H7 (cell line): ENCODE measurements at places on chromosomes 6 and 20. TPM values are rescaled to one million over a fixed set of nuclear protein-coding genes. Genes with fewer than 3 reads are reported as not detected.
A peak's percentile ranks its signal among the peaks of the same experiment; 100 is the strongest.

DNA sequence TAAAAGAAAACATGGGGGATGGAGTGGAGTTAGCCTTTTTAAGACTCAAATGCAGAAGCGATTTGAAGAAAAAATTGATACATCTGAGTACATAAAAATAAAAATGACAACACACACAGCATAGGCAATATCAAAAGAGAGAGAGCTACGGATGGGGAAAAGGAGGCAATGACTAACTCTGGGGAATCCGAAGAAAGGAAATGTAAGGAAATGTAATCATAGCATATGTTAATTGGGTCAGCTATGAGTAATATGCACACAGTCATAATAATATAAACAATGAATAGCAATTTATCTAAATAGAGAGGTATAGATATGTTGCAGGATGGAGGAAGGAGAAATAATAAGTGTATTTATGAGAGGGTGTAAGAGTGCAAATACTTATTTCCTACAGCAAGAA, 83.4 kb downstream of the NOL4L start:
- peak; percentile 3 for DNase-seq

DNA sequence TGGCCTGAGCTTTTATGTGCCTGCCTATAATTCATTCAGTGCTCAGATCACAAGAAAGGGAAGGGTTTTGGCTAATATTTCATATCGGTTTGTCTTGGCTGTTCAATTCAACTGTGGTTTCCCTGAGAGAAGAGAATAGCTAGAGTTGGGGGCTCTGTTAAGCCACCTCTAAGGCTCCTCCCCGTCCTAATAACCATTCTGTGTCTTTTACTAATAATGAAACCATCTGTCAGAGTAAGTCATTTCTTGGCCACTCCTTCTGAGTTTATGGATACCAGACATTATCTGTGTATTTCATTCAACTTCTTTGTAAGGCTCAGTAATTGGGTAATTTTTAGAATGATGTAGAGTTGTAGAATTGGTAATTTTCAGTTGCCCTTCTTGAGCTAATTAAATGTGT, 5.2 kb downstream of the STX11 start:
- DNase-seq = no peak

Gene IER3
- 116 and 141 TPM in 2 replicates for total RNA-seq

DNA sequence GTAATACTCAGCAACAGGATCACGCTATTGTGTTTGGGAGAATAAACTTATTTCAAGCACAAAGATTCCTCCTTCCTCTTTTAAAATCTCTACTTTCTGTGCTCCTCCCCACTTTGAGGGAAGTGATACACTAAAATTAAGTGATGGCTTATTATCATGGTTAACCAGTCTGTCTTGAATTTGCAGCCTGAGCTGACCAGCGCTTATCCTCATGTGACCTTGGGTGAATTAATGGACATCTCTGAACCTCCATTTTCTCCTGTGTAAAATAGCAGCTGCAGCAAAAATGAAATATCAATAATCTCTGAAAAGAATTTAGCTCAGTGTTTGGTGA, 222.6 kb downstream of the BCAS1 start:
- DNase-seq = no peak

DNA sequence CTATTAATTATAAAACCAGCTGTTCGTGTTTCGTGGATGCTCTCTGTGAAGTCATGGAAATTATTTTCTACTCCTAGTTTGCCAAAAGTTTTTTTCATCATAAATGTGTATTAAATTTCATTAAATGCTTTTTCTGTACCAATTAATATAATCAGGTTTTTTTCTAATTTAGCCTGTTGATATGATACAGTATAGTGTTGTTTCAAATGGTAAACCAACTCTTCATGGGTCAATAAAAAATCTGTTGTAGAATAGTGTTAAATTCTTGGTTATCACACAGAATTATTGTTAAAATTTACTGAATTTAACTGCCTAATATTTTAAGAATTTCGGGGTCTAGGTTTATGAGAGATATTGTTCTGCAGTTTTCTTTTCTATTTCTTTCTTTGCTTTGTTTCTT, 505.9 kb upstream of the MANEA start:
- no peak for DNase-seq

GRCh38 chr6:49966823-49967222, 2.6 kb downstream of the DEFB113 start:
- DNase-seq = no peak

DNA sequence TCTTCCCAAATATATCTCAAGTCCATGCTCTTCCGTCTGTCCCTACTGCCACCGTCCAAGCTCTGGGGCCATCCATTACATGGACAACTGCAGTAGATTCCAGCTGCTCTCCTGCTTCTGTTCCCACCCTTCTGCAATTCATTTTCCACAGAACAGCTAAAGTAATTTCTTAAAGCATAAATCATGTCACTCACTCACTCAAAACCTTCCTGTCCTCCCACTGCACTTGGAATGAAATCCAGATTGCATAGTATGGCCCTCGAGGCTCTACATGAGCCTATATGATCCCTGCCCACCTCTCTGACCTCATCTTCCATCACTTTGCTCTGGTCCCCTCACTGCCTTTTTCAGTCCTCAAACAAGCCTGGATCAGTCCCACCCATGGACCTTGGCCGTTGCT, 10.9 kb downstream of the PHACTR2 start:
- no peak for DNase-seq

Gene MYT1
- total RNA-seq = 0.69 and 2.1 TPM in 2 replicates

Gene TAGAP
- not detected in 2 replicates for total RNA-seq

DNA sequence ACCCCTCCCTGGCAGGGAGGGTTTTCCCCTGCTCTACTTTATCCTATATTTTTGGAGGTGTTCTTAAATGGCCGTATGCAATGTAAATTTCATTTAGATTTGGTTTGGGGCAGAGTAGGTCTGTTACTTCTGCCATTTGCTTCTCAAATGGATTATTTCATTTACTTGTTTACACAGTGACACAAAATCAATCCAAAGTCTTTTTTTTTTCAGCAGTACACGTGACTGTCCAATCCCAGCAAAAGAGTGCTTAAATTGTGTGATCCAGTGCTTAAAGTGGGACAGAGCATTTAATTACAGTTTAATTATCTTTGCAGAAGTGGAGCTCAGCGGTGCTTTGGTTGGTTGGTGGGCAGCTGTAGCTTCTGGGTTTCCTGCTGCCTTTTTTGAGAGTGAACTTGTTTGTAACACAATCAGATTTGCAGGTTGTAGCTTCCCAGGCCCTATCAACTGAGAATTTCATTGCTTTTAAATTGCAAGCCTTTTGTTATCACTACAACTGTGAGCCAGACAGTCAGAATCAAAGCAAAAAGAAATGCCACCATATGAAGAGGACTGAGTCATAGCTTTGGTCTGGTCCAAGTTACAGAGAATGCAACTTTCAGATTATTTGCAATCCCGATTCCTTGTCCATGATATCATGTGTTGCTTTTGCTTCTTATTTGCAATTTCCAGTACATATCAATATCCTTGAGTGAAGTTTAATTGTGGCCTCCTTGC, 216.9 kb downstream of the DOK5 start:
- DNase-seq = no peak

DNA sequence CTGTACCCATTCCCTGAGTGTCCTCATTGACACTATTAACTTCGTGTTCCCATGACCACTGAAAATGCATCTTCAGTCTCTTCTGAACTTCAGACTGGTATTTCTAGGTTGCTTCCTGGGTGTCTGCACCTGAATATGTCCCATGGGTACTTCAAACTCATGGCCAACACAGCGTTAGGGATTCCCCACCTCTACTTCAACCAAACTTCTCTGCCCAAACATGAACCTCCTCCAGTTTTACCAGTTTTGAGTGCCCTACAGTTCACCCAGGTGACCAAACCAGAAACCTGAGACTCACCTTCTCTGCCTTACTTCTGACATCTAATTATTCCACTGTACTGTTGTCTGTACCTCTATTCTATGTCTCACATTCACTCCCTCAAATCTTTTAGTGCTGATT, 99.5 kb upstream of the SUPT3H start:
- DNase-seq = no peak

GRCh38 chr6:134607411-134607810, 289.5 kb upstream of the SGK1 start:
- DNase-seq = no peak

Gene ARMC2
- total RNA-seq = 1.3 and 2.6 TPM in 2 replicates

DNA sequence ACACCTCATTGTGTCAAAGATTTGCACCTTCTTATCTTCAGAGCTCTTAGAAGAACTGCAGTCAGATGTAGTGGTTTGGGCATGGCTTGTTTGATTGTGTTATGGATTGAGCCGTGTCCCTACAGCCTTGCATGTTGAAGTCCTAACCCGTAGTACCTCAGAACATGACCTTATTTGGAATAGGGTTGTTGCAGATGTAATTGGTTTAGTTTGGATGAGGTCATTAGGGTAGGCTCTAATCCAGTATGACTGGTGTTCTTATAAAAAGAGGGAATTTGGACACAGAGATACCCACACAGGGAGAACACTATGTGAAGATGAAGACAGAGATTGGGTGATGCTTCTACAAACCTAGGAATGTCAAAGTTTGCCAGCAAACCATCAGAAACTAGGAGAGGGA, 35.4 kb upstream of the PHACTR2 start:
- no peak for DNase-seq

DNA sequence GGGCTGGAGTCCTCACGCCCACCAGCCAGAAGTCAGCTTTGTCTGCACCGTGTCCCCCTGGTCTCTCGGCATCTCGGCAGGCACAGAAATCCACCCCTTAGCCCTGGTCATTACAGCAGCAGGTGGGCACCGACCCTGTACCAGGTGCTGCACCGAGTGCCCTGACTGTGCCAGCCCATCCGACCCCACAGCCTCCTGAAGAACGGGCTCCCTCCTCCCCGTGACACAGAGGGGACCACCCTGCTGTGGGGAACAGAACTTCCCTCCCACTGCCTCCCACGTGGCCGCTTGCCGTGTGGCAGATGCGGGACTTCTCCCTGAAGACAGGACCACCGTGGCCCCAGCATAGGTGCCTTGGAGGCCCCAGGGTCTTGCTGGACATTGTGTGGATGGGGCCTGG, 161.2 kb downstream of the TAF4 start:
- no peak for DNase-seq

- no peak for DNase-seq
These were observed 65.4 kb upstream of the PHIP start for GRCh38 chr6:79143320-79143898.

Gene PDE7B
- not detected in 2 replicates for total RNA-seq

DNA sequence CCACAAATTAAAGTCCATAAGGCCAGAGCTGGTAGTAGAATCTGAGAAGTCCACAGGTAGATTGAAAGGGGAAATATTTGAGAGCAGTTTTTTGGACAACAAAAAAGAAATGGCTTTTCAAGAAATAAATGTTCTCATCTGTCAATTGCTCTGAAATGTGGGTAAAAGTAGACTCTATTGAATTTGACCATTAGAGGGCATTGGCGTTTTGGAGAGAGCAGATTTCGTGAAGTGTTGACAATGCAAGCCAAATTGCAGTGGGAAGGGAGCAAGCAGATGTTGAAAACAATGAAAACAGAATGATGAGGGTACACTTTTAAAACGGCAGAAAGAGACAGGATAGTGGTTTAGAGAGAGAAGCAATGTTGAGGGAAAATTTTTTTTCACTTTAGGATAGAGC, 149.1 kb upstream of the FAM83B start:
- DNase-seq = no peak

- no peak for DNase-seq
These were observed 103.6 kb downstream of the PHF3 start for GRCh38 chr6:63739094-63739687.

Gene ULBP2
- not detected in 2 replicates for total RNA-seq

Gene PRDM1
- total RNA-seq = 1.7 and 2.4 TPM in 2 replicates

- DNase-seq = peak; percentile 88
These were observed 586 bp downstream of the ZNF512B start for GRCh38 chr20:63968928-63969760.

Gene DACT2
- 5.5 and 26.6 TPM in 2 replicates for total RNA-seq

- no peak for DNase-seq
These were observed 14.2 kb upstream of the TBC1D7 start for GRCh38 chr6:13342414-13343019.

- no peak for DNase-seq
These were observed 333 bp upstream of the SMIM13 start for GRCh38 chr6:11093376-11093625.

- DNase-seq = peak; percentile 94
These were observed at the start of gene FNDC11 for GRCh38 chr20:63553933-63554290. Gene FNDC11, plus strand, starts transcription at chr20:63554159. Its CDS starts 1,505 bp downstream, at chr20:63555664.

DNA sequence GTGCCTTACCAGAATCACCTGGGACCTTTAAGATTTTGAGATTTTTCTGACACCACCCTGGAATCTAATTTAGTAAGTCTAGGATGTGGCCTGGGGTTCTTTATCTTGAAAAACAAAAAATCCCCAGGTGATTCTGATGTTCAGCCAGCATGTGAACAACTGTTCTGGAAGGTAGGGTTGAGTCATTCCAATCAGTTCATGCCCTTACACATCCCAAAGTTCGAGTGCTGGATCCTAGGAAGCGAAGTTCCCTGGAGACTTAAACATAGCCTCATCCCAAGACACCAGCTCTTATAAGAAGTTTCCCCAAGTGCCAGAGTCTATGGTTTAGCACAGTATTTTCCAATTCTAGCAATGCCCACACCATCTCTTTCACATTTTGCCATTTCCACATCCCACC, 6.3 kb upstream of the TSHZ2 start:
- DNase-seq = no peak

Gene RAD21L1
- total RNA-seq = not detected in 2 replicates

DNA sequence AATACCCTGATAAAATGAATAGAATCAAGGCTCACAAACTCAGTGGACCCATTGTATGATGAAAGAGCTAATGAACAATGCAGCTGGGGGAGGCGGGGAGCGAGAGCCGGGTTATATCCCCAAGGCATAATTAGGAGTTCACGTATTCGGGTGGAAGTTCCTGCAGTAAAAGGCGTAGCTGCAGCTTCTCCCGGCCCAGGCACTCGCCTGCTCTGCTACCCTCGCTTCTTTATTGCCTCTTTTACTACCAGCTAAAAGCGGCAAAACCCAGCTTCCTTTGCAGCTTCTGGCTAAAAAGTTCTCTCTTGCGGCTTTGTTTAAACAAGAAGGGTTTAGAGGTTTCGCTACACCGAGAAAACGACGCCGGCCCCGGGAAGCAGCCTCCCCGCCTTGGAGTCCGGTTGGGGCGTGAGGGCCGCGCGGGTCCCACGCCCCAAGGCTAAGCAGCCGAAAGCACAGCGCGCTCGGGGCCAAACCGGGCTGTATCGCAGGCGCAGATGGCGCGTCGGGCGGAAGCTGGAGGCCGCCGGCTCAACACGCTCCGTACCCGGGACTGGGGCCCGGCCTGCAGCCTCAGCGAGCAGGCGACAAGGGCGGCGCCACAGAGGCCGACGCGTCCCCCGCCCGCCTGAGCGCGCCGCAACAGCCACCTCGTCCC, 1.6 kb downstream of the ZBTB2 start:
- DNase-seq = peak; percentile 53

Gene DNMT3B
- 496 and 585 TPM in 2 replicates for total RNA-seq

GRCh38 chr6:46799657-46800056, 6.5 kb downstream of the MEP1A start:
- no peak for DNase-seq

DNA sequence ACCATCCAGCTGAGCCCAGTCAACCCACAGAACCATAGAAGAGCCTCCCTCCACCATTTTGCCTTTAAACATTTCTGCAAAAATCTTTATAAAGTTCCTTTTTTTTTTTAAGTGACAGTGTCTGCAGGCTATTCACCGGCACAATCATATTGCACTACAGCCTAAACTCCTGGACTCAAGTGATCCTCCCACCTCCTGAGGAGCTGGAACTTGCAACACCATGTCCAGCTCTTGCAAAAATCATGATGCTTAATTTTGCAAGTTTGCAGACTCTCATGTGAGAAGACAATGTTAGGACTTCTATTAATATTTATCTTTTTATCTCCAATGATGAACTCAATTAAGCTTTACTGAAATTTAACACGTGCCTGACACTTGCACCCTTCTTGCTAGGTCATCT, 88.8 kb downstream of the INSM1 start:
- no peak for DNase-seq
